Transverse colon (tissue), 4 donors: ENCODE measurements at places on chromosomes 11 and 22. TPM values are rescaled to one million over a fixed set of nuclear protein-coding genes. Genes with fewer than 3 reads are reported as not detected.

LSP1 gene
- 23.7 TPM for total RNA-seq

KRTAP5-8 gene
- not detected for total RNA-seq

- peak; percentile 26 for DNase-seq
- no peak overlapping the region for H3K27ac ChIP-seq
- no peaks in the 10 kb centered on the region for H3K27me3 ChIP-seq
- no peak overlapping the region for H3K4me3 ChIP-seq
- H3K4me1 ChIP-seq: no peaks in the 10 kb centered on the region
- H3K36me3 ChIP-seq: no peaks in the 10 kb centered on the region
These were observed 136.2 kb downstream of the OSBP2 start for GRCh38 chr22:30830907-30831306.

DNA sequence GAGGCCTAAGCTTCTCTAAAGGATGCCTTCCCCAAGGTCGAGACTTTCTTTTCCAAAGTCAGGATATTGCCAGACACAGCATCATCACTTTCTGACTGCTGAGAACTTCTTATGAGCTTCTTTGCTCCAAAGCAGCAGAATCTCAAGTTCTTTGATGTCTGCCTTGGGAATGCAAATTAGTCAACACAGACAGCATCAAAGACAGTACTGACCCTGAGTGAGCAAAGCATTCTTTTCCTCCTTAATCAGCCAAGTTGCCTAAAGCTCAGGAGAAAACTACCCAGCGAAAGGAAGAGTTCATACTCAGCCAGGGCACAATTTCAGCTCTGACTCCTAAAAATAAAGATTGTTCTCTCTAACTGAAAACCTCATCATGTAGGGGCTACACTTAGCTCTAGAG is 98.0 kb downstream of the SLC36A4 start:
- no peak overlapping the region for H3K4me3 ChIP-seq
- no peaks in the 10 kb centered on the region for H3K36me3 ChIP-seq
- no peaks in the 10 kb centered on the region for H3K27me3 ChIP-seq
- no peaks in the 10 kb centered on the region for H3K4me1 ChIP-seq
